NCI-H510A (cell line): ENCODE measurements at places on chromosomes 1 and 21.

GRCh38 chr1:66978201-66978600, 53.4 kb downstream of the MIER1 start:
- DNase-seq, result no peak

DNA sequence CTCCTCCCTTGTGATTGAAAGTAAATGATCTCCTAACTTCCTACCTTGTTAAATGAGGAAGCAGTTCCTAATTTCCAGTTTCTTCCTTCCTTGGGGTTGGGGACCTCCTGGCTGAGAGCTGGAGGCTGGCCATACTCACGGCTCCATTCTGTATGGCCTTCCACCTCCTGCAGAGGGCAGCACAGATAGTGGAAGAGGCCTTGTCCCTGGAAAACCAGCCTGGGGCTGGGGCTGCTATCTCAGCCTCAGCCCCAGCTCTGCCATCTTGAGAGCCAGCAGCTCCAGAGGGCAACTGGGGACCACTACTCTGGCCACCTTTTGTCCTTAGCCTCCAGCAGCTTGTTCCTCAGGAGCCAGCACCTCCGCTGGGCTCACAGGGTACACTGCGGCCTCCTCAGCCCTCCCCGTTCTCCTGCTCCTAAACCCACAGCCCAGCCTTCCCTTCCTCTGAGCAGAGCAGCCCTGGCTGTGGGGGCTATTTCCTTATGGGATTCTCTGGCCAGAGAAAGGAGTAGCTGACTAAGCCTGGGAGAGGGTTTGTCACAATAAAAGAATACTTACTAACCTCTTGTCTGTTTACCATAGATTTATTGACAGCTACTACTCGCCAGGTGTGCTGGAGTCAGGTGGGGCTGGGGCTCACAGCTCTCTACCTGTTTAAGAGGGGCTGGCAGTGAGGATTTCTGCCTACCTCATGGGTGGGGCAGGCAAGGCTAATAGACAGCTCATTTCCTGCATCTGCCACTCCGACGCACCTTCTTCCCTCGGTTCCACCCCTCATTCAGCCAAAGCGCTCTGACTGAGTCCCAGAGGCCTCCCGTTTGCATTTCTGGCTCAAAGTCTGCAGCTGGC, 6.3 kb downstream of the TMEM234 start:
- peak; percentile 62 for DNase-seq

DNA sequence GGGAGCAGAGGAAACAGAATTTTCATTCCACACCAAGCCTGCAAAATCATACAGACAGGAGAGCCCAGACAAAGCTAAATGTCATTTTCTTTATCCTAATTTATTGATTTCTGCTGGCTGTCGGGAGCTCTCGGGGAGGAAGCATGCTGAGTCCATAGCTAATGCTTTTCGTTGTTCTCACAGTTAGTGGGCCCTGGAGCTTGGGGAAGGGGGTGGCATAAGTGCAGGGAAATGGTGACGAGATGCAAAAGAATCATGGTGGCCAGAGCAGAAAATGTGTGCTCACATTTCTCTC, 202.4 kb downstream of the TOMM20 start:
- DNase-seq, result no peak

DNA sequence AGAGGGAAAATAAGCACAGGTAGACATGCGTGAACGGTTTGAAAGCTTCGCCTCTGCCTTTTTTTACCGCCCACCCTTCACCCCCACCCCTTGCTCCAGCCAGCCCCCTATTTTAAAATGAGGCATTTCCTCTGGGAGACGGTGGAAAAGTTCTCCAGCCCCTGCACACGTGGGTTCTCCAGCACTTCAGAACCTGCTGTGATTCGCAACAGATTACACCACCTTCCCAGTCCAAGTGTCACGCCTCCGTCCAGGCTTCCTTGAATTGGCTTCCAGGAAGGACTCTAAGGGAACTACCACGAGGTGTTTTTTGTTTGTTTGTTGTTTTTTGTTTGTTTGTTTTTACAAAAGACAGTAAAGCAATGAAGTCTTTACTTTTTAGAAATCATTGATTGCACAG, 2.6 kb downstream of the LRRC7 start:
- DNase-seq, result no peak

DNA sequence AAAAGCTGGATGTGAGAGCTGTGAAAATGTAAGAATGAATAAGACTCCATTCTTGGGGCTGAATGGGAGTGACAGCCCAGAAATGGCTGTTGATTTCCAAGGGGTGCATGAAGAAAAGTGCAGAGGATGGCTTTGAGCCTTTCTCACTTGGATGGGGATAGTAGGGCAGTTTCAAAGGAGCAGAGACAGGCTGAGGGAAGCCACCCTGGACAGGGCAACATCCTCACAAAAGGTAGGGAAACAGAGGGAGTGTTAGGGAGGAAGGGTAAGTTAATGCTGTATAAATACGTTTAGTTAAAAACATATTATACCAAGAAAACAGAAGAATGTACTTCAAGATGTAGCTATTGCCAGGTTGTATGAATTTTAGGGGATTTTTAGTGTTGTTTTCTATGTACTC, 38.1 kb downstream of the GADD45A start:
- no peak for DNase-seq

DNA sequence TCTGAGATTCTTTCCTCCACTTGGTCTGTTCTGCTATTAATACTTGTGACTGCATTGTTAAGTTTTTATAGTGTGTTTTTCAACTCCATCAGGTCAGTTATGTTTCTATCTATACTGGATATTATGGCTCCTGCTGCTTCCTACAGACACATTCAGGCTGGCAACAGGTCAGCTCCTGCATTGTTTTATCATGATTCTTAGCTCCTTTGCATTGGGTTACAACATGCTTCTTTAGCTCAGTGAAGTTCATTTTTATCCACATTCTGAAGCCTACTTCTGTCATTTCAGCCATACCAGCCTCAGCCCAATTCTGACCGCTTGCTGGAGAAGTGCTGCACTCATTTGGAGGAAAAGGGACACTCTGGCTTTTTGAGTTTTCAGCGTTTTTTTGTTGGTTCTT, 37.3 kb upstream of the F3 start:
- no peak for DNase-seq

DNA sequence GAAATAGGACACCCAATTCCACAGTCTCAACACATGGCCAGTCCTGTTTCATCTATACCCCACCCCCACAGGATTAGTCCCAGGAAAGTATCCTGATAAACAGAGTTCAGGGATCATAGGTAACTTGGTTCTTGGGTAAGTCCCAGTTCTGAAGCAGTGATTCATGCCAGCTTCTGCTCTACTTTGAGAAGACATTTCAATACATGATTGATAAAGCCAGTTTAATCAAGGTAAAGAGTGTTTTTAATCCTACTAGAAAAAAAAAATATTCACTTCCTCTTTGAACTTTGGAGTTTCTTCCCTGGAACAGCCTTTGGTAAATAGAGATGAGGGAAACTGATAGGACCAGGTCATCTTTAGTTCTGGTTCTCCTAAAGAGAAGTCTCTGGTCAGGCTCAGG, 142.4 kb downstream of the TLR5 start:
- DNase-seq, result no peak

- DNase-seq, result no peak
Measured at GRCh38 chr1:66012106-66012784, 219.6 kb downstream of the PDE4B start.

GRCh38 chr1:5147806-5148205, 493.4 kb downstream of the AJAP1 start:
- no peak for DNase-seq
